ENCODE measurements at places on chromosomes 5 and 9. TPM values are rescaled to one million over a fixed set of nuclear protein-coding genes. Genes with fewer than 3 reads are reported as not detected.

LHX3 gene
- total RNA-seq, result 0.13 TPM

ZFP2 gene
- total RNA-seq, result not detected

HNRNPK gene
- total RNA-seq, result 568 TPM

SPATA31A7 gene
- total RNA-seq, result not detected

CDH18 gene
- total RNA-seq, result not detected

CTNND2 gene
- not detected for total RNA-seq

GFPT2 gene
- total RNA-seq, result 77.2 TPM

ADAMTS2 gene
- total RNA-seq, result 0.15 TPM

CDX1 gene
- not detected for total RNA-seq

SPOCK1 gene
- total RNA-seq, result 17.0 TPM

LCN9 gene
- not detected for total RNA-seq

CDO1 gene
- total RNA-seq, result not detected

OTP gene
- 0.13 TPM for total RNA-seq

LEAP2 gene
- 0.86 TPM for total RNA-seq

CCDC69 gene
- 1.5 TPM for total RNA-seq

MAP1B gene
- total RNA-seq, result 28.3 TPM

CLTB gene
- 133 TPM for total RNA-seq

ARHGEF37 gene
- total RNA-seq, result 1.3 TPM

SMIM33 gene
- total RNA-seq, result not detected

IGFBPL1 gene
- total RNA-seq, result 2.3 TPM

ZFP37 gene
- total RNA-seq, result 2.5 TPM

LRRC26 gene
- 1.2 TPM for total RNA-seq

ORM2 gene
- total RNA-seq, result not detected

PLAC8L1 gene
- total RNA-seq, result 0.26 TPM

FOXE1 gene
- total RNA-seq, result 4.0 TPM

OR1J1 gene
- not detected for total RNA-seq

DMRT3 gene
- not detected for total RNA-seq

ZBTB34 gene
- total RNA-seq, result 3.0 TPM

SLC34A3 gene
- total RNA-seq, result 0.11 TPM

FGF10 gene
- total RNA-seq, result not detected

ARSI gene
- 28.6 TPM for total RNA-seq

HAVCR2 gene
- 0.39 TPM for total RNA-seq

BTNL8 gene
- total RNA-seq, result not detected

CAST gene
- total RNA-seq, result 183 TPM

SDHA gene
- 99.4 TPM for total RNA-seq

PROB1 gene
- total RNA-seq, result 0.22 TPM

TRIM36 gene
- total RNA-seq, result 2.3 TPM

ACTBL2 gene
- total RNA-seq, result not detected

SHLD3 gene
- total RNA-seq, result 2.2 TPM

NXNL2 gene
- total RNA-seq, result 0.86 TPM
